ENCODE measurements at places on chromosomes 5 and 9. TPM values are rescaled to one million over a fixed set of nuclear protein-coding genes. Genes with fewer than 3 reads are reported as not detected.

DNA sequence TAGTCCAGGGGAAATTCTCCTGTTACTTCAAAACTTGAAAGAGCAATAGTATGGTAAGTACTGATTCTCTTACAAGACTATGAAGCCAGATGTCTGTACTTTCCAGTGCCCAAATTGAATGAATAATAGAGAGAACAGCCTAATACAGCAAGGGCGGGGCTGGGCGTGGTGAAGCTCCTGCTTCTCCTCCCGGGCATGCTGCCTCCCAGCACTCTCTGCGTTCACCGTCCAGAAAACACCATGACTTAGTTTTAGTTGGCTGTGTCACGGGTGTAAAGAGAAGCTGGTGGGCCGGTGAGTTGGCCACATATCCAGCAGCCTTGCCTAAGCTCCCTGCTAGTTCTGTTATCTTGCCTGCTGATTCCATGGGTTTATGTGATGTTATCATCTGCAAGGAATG is 40.7 kb upstream of the ADAMTS2 start:
- no peak for DNase-seq

- DNase-seq: peak; percentile 38
Measured at GRCh38 chr5:22053195-22053594, 799.9 kb downstream of the CDH12 start.

DNA sequence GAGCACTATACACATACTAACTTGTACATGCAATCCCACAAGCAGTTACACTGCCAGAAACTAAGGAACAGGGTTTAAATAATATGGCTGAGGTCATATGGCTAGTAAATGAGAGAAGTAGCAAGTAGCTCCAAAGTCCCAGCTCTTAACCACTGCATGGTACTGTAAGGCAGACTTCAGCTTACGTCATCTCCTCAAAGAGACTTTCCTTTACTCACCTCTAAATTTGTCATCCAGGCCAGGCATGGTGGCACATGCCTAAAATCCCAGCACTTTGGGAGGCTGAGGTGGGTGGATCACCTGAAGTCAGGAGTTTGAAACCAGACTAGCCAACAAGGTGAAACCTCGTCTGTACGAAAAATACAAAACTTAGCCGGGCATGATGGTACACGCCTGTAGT is 20.4 kb upstream of the SELENOP start:
- DNase-seq: no peak

DNA sequence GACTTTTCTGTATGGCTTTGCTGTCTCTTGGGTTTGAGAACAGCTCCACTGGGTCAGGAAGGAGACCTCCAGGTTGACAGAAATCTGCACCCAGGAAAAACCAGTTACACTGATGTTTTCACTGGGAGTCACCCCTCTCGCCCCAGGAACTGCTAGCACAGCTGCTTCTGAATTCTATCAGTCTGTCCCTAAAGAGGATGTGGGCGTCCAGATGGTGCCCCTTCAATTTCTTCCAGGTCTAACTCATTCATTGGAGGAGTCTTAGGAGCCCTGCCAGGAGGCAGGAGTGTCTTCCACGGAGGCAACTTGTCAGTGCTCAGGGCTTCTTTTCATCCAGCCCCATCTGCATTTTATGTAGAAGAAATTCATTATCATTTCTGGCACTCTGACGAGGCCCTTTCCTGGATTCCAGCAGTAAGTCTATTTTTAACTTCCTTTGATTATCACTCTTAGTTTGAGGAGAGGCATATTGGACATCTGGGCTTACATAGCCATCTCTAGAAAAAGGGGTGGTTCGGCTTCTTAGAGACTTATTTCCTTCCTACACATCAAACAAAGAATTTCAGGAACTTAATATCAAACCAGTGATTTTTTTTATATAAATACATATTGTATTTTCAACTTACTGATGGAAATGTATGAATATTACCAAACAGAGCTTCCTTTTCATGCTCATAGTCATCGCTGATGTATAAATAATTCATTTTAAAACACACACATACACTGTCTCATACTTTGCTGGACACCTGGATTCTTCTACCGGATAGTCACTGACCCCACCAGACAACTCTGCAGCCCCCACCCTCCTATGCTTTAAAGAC is 148.8 kb downstream of the IRX2 start:
- DNase-seq: no peak

- DNase-seq: no peak
Measured at GRCh38 chr5:1899201-1899600, 16.5 kb upstream of the IRX4 start.

GRCh38 chr5:21810737-21811316 is 1042.3 kb downstream of the CDH12 start:
- peak; percentile 69 for DNase-seq

DNA sequence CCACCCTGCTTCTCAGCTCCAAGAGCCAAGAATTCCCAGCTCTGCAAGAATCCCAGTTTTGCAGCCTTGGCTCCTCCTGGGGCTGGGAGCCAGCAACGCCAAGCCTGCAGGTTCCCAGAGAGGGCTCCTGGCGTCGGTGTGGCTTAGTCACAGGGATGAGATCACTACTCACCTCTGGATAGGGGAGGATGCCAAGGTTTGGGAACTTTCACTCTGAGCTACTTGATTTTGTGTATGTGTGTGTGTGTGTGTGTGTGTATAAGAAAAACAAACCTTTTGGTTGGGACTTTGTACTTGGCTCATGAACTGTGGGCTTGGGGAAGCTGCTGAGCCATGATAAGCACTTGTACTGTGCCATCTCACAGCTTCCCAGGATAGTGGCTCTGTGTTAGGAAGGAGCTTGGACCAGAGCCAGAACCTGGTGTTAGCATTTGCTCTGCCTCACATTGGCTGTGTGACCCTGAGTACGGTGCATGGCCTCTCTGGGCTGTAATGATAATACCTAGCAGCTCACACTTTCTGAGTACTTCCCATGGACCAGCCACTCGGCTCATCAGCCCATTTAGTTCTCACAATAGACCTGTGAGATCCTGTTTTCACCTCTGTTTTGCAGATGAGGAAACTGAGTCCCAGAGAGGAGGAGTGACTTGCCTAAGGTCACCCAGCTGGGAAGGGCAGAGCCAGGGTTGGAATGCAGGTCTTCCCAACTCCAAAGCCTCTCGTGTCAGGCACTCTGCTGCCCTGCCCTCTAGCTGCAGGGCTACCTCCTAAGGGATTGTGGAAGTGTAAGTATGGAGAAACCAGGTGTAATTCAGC is 41.4 kb upstream of the DAB2IP start:
- no peak for DNase-seq

GRCh38 chr9:80796632-80797031 is 892.7 kb downstream of the TLE1 start:
- DNase-seq: peak; percentile 9

DNA sequence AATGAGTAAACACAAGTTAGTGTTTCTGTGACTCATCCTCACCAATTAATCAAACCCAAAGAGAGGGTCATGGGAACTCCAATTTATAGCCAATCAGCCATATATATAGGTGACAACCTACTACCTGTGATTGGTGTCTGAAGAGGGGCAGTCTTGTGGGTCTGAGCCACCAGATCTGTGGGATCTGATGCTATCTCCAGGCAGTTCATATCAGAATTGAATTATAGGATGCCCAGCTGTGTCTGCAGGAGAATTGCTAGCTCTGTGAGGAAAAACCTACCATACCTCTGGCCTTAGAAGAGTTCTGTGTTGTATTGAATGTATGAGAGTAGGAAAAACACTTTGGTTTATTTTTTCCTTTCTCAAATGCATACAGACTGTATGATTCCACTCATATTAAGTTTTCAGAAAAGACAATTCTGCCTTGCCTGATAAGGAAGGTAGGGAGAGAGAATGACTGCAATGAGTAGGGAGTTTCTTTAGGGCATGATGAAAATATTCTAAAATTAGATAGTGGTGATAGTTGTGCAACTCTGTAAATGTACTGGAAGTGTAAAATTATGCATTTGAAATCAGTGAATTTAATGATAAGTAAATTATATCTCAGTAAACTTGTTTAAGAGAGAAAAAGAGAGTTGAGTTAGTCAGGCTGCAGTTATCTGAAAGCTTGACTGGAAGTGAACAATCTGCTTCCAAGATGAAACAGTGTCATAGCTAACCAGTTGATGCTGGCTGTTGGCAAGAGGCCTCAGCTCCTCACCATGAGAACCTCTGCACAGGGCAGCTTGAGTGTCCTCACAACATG is 274.9 kb downstream of the AUH start:
- no peak for DNase-seq

The PPP3R2 gene
- polyA plus RNA-seq: not detected

The MZB1 gene
- not detected for polyA plus RNA-seq

The IL7R gene
- 0.34 TPM for polyA plus RNA-seq

The C6 gene
- not detected for polyA plus RNA-seq

The TTC23L gene
- polyA plus RNA-seq: 1.3 TPM

Measured in brain (organoid and tissue), 16 donors.